Hematopoietic multipotent progenitor cell treated with erythropoietin and hydrocortisone succinate and interleukin-3 and kit ligand, for 6 days (in vitro differentiated cells): ENCODE measurements at places on chromosomes 1 and 21.

GRCh38 chr1:155981266-155982088, 3.1 kb upstream of the ARHGEF2 start:
- DNase-seq: peak; percentile 84

- DNase-seq: peak; percentile 11
Measured at GRCh38 chr1:76868154-76868882, 1.0 kb downstream of the ST6GALNAC5 start.

DNA sequence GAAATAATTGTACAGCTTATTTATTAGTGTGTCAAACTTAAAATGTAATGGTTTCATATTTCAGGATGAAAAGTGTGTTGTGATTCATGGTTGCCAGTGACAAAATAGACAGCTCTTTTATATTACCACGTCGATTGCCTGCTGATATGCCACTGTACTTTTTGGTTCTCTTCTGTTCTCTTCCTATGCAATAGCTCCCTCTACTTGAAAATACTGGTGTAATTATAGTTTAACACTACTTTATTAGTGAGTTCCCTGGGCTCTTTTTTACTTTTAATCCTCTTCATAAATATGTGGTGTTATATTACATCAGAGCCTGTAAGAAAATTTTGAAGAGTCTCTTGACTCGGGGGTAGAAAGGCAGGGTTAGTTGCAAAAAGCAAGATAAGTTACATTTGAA, 111.3 kb downstream of the PATJ start:
- peak; percentile 62 for DNase-seq

DNA sequence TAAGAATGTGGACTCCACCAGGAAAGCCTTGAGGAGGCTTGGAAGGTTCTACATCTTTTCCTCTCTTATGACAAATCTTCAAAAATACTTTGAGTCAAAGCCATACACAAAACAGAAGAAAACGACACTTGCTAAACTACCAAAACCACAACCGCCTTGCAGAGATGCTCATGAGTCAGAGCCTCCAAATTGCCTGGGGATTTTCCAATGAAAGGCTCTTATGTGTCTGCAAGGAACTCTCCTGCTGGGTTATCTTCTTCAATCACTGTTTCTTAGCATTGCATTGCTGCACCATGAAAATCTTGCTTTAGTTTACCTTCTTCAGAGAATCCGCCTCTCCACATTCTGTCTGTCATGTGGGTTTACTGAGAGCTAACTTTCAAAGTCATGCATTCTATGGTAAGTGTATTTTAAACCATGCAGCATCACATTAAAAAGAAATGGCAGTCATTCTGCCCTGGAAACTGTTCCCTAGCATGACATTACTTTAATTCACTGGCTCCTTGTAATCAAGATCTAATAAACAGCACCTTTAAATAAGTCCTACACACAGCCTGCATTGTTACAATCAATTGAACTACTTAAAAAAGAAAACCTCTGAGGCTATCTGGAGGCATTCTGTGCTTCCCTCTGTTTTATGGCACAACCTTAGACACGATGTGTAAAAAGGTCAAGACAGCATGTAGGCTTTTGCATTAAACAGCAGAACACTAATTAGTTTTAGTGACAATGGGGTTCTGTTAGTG, 210.0 kb upstream of the FOXD3 start:
- no peak for DNase-seq

DNA sequence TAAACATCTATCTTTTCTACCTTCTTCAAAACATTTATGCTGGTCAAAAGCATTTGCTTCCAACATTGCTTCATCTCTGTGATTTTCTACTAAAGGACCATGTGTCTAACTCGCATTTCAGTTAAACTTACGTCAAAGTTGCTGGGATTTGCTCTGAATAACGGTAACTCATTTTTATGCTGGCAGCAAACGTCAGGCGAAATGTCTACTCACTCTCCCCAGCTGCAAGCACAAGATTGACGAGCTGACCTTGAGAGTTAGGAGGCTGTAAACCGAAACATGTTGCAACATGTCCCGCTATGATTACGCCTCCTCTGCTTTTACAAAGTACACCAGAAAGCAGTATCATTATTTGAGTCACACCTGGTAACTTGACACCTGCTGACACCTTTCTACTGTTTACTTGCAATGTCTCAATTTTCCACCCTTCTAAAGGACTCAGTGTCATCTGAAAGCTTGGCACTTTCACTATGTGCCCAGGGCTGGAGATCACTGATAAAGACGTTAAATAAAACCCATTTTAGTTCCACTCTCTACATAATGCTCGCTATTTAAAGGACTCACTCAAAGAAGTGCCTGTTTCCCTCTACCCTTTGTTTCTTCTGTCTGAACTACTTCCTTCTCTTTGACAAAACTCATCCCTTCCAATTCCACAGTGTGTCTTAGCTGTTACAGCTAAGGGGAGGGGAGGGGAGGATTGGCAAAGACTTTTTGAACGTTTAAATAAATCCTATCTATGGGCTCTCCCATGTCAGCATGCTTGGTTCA, 111.9 kb downstream of the PTPN14 start:
- DNase-seq: peak; percentile 63

- DNase-seq: no peak
Measured at GRCh38 chr1:119895102-119895501, 1.2 kb downstream of the ADAM30 start.

GRCh38 chr1:18486195-18486594, 5.5 kb downstream of the KLHDC7A start:
- no peak for DNase-seq

DNA sequence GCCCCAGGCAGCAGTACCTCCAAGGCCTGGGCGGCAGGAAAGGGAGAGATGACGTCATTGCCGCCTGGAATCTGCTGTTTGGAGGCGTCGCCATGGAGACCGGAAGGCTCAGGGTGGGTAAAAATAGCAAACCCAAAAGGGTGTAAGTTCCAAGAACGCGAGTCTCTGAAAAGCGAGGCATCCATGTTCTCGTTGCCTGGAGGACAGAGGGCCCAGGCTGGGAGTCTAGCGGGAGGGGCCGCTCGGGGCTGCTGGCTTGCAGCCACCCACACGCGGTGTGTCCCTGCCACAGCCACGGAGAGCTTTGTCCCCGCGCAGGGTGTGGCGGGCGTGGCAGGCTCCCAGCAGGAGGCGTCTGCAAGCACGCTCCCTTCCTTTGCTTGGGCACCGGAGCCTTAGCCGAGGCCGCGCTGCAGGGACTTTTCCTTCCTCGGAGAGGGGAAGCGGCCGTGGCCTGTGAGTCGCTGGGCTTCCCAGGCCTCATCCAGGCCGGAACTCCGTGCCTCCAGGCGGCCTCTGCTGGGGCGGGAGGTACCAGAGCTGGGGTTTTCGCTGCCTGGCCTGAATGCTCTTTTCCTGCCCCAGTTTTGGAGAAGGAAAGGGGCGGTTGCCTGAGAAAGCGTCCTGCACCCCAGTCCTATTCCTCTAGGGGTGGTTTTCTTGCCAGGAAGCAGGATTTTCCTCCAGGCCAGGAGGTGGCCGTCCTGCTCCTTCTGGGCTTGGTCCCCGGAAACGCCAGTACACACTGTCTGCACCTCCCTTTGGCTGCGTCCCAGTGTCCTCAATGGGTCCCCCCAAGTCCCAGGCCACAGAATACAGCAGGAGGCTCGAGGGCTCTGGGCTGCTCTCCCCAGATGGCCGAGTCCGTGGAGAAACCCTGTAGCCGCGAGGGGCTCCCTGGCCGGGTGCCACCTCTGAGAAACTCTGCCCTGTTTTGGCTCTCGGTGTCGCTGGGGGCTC, 15.3 kb upstream of the SKI start:
- peak; percentile 82 for DNase-seq

DNA sequence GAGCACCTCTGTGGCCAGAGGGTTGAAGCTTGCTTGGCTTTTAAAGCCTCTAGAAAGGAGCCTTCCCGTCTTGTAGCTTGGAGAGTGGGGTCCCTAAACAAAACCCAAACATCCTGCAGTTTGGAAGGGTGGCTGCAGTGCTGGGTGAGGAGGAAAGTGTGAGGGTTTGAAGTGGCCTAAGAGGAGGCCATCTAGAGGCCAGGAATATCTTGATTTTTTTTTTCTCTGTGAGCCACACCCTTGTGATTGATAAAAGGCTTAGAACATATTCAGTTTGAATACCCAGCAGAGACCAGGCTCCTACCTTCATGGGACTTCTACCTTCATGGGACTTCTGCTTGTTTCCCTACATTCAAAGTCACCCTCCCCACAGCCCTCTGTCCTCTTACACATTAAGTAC, 37.3 kb upstream of the PIGV start:
- DNase-seq: peak; percentile 52
